ENCODE measurements at places on chromosomes 16 and 17. TPM values are rescaled to one million over a fixed set of nuclear protein-coding genes. Genes with fewer than 3 reads are reported as not detected.
A peak's percentile ranks its signal among the peaks of the same experiment; 100 is the strongest.

The KRTAP4-4 gene
- total RNA-seq: not detected

The SP6 gene
- not detected for total RNA-seq

The OTOA gene
- 0.17 TPM for total RNA-seq

The HNF1B gene
- total RNA-seq: not detected

The KIFC3 gene
- 1.6 TPM for total RNA-seq

The SGCA gene
- total RNA-seq: not detected

The RAMP2 gene
- not detected for total RNA-seq

The COG8 gene
- total RNA-seq: 66.1 TPM

The FSCN2 gene
- 1.0 TPM for total RNA-seq

The SHMT1 gene
- total RNA-seq: 14.6 TPM

The JPT1 gene
- 37.8 TPM for total RNA-seq

The AMDHD2 gene
- total RNA-seq: 121 TPM

The ACAP1 gene
- 516 TPM for total RNA-seq

GRCh38 chr16:78146807-78147206 lies 47.4 kb downstream of the WWOX start:
- H3K27me3 ChIP-seq: no peaks in the 10 kb centered on the region
- H3K4me1 ChIP-seq: no peaks in the 10 kb centered on the region
- no peak overlapping the region for H3K4me3 ChIP-seq
- H3K27ac ChIP-seq: no peak overlapping the region
- H3K36me3 ChIP-seq: no peaks in the 10 kb centered on the region

DNA sequence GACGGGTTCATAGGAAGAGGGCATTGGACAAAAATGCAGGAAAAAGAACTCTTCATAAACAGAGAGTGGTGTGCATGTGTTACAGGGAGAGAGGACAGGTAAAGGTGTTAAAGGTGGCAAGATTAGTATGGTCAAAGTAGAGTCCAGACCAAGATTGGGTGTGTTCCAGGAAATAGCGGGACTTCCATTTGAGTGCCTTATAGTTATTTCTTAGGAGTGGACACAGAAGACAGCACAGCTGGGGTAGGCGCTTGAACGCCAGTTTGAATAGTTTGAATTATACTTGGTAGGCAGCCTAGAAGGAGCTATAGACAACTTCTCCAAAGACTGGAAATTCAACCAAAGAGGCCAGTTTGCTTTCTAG lies 63.4 kb downstream of the MAP2K6 start:
- no peak for DNase-seq
- no peaks in the 10 kb centered on the region for H3K27me3 ChIP-seq
- H3K36me3 ChIP-seq: no peaks in the 10 kb centered on the region
- H3K27ac ChIP-seq: no peak overlapping the region

GRCh38 chr17:50662632-50663225 lies 28.0 kb downstream of the ABCC3 start:
- no peaks in the 10 kb centered on the region for H3K27me3 ChIP-seq
- H3K4me1 ChIP-seq: peaks cover 6% of the 10 kb centered on the region
- no peaks in the 10 kb centered on the region for H3K36me3 ChIP-seq
- no peak overlapping the region for H3K27ac ChIP-seq
- no peak overlapping the region for H3K4me3 ChIP-seq

GRCh38 chr17:39962642-39963220 lies at the start of gene GSDMA:
TSS of gene GSDMA (plus strand) at chr17:39963004. CDS start at chr17:39965688, 2,684 bp downstream.
- no peak within 1 kb of the TSS for H3K27ac ChIP-seq
- H3K4me1 ChIP-seq: peaks cover 32% of the 10 kb centered on the region
- no peak within 1 kb of the TSS for H3K4me3 ChIP-seq

GRCh38 chr17:49979748-49980479 lies 10.9 kb downstream of the DLX4 start:
- H3K4me1 ChIP-seq: no peaks in the 10 kb centered on the region
- H3K4me3 ChIP-seq: no peak overlapping the region
- DNase-seq: no peak
- H3K27ac ChIP-seq: no peak overlapping the region

GRCh38 chr17:10814075-10814474 lies 10.2 kb upstream of the TMEM238L start:
- H3K4me3 ChIP-seq: no peak overlapping the region
- H3K27ac ChIP-seq: no peak overlapping the region
- H3K36me3 ChIP-seq: no peaks in the 10 kb centered on the region
- H3K27me3 ChIP-seq: no peaks in the 10 kb centered on the region

GRCh38 chr16:89026121-89026612 lies 49.2 kb upstream of the CBFA2T3 start:
- H3K27ac ChIP-seq: no peak overlapping the region
- DNase-seq: peak; percentile 51
- H3K27me3 ChIP-seq: no peaks in the 10 kb centered on the region
- H3K36me3 ChIP-seq: no peaks in the 10 kb centered on the region

DNA sequence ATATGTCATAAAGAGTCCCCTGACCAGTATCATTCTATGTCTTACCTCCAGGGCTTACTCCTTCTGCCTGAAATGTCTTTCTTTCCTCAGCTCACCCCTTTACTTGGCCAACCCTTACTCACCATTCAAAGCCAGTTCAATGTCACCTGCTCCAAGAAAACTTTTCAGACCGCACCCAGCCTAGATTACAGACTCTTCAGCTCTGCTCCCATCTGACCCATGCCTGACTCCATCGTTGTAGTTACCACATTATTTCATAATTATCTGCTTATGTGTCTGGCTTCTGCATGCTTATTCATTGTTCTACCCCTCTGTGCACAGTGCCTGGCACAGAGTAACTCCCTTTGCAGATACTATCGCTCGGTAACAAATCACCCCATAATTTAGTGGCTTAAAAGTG lies 62.5 kb upstream of the TOB1 start:
- H3K27me3 ChIP-seq: no peaks in the 10 kb centered on the region
- no peaks in the 10 kb centered on the region for H3K36me3 ChIP-seq
- no peak overlapping the region for H3K27ac ChIP-seq
- no peak overlapping the region for H3K4me3 ChIP-seq
- no peak for DNase-seq

- DNase-seq: no peak
- H3K27ac ChIP-seq: no peak overlapping the region
- H3K27me3 ChIP-seq: no peaks in the 10 kb centered on the region
- peaks cover 5% of the 10 kb centered on the region for H3K36me3 ChIP-seq
Observed at GRCh38 chr16:10935226-10935915, 6.9 kb downstream of the DEXI start.

- H3K27me3 ChIP-seq: peaks cover 20% of the 10 kb centered on the region
- H3K27ac ChIP-seq: no peak overlapping the region
- H3K4me1 ChIP-seq: peaks cover 14% of the 10 kb centered on the region
- no peak overlapping the region for H3K4me3 ChIP-seq
- DNase-seq: no peak
Observed at GRCh38 chr17:1907216-1907631, 77.4 kb downstream of the RPA1 start.

GRCh38 chr16:30359871-30360170 lies 4.7 kb upstream of the CD2BP2 start:
- H3K27ac ChIP-seq: no peak overlapping the region
- H3K27me3 ChIP-seq: no peaks in the 10 kb centered on the region
- peaks cover 38% of the 10 kb centered on the region for H3K36me3 ChIP-seq
- H3K4me1 ChIP-seq: peaks cover 16% of the 10 kb centered on the region
- H3K4me3 ChIP-seq: no peak overlapping the region

GRCh38 chr17:28693869-28694268 lies 17.8 kb downstream of the PROCA1 start:
- no peaks in the 10 kb centered on the region for H3K27me3 ChIP-seq
- H3K4me1 ChIP-seq: no peaks in the 10 kb centered on the region
- no peak overlapping the region for H3K4me3 ChIP-seq
- peaks cover 77% of the 10 kb centered on the region for H3K36me3 ChIP-seq

GRCh38 chr16:80092681-80093080 lies 448.1 kb upstream of the DYNLRB2 start:
- no peaks in the 10 kb centered on the region for H3K4me1 ChIP-seq
- no peak for DNase-seq
- H3K27me3 ChIP-seq: no peaks in the 10 kb centered on the region
- no peak overlapping the region for H3K4me3 ChIP-seq

GRCh38 chr16:17964196-17964595 lies 372.3 kb downstream of the NPIPA8 start:
- H3K4me1 ChIP-seq: no peaks in the 10 kb centered on the region
- no peaks in the 10 kb centered on the region for H3K36me3 ChIP-seq
- DNase-seq: no peak
- H3K27ac ChIP-seq: no peak overlapping the region
- H3K4me3 ChIP-seq: no peak overlapping the region

DNA sequence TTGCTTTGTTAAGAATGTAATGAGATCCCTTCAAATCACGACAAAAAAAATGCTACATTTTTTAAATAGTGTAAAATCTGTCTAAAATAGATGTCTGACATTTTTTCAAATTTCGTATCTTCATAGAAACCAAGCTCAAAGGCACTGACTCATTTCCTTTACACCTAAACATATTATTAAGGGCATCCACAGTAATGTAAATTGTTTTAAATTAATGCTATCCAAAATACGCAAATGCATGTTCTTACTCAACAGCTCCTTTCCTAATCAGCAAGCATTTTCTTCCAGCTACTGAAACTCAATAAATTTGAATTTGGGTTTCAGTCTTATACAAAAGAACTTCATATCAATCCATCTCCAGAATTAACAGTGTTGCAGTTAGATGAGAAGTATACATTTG lies 4.3 kb downstream of the C16orf87 start:
- peaks cover 50% of the 10 kb centered on the region for H3K4me1 ChIP-seq
- no peaks in the 10 kb centered on the region for H3K36me3 ChIP-seq
- no peaks in the 10 kb centered on the region for H3K27me3 ChIP-seq
- no peak overlapping the region for H3K4me3 ChIP-seq

GRCh38 chr17:20922128-20922670 lies 120.6 kb downstream of the USP22 start:
- H3K4me1 ChIP-seq: no peaks in the 10 kb centered on the region
- no peaks in the 10 kb centered on the region for H3K36me3 ChIP-seq
- no peak for DNase-seq
- H3K4me3 ChIP-seq: no peak overlapping the region
- no peak overlapping the region for H3K27ac ChIP-seq

GRCh38 chr17:29331708-29332085 lies 37.7 kb upstream of the NUFIP2 start:
- no peak overlapping the region for H3K4me3 ChIP-seq
- H3K4me1 ChIP-seq: no peaks in the 10 kb centered on the region
- no peaks in the 10 kb centered on the region for H3K36me3 ChIP-seq
- H3K27ac ChIP-seq: no peak overlapping the region
- no peaks in the 10 kb centered on the region for H3K27me3 ChIP-seq

DNA sequence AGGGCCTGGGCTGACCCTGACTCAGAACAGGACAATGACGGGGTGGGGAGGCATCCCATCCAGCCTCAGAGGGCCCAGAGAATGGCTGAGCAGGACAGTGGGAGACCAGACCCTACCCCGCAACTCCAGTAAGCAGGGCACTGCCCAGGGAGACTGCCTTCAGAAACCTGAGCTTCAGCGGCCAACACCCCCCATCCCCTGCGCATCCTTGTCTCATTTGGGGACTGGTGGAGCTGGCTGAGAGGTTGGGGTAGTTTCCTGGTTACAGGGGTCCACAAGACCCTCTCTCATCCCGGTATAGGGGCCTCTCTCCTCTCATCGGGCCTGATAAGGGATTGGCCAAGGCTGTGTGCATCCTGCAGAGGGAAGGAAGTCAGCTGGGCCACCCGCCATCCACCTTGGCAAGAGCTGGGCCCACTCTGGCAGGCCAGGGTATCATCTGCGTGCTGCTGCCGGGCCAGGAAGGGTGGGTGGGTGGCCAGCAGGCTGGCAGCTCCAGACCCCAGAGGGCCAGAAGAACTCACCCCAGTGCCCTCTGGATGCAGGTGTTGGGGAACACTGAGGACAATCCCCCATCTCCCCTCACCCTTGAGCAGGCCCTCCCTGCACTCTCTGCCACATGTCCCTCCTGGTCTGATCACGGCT lies 229.1 kb downstream of the KATNIP start:
- no peaks in the 10 kb centered on the region for H3K27me3 ChIP-seq
- no peaks in the 10 kb centered on the region for H3K4me1 ChIP-seq
- no peak overlapping the region for H3K27ac ChIP-seq
- DNase-seq: no peak
- H3K4me3 ChIP-seq: no peak overlapping the region

DNA sequence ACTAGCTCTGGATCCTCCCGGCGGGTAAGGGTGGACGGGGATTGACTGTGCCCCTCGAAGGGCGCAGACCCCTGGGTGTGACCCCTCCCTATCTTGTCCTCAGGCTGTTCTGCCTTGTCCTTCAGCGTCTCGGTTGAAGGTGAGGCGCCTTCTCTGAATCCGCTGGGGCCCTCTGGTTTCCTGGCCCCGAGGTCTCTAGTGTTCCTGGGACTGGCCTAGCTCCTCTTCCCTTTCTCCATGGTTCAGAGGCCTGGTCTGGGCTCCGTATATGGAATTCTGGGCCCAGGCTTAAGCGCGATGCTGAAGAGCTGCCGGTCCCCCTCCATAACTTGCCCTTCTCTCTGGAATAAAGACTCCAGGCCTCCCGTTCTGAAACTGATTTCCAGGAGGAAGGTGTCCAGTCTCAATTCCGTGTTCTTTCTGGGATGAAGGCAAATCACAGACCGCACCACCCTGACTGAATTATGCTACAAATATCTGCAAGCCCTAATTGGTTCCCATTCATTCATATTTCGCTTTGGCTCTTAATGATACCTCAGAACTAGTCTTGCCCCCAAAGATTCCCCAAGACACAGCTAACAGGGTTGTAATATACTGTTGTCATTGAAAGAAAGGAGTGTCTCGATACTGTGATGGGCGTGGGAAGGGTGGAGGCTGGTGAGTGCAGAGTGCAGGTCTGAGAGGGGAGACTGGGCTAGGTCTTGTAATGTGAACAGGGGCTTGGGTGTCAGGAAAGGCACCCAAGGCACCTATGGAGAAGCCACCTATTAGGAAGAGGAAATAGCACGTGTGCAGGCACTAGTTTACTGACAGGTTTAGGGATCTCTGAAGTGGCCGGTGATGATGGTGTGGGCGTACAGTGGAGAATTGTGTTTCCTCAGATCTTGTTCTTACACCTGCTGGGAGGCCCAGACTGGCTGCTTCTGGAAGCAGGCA lies 851 bp downstream of the EDC4 start:
- peak overlapping the region; percentile 88 for H3K4me3 ChIP-seq
- DNase-seq: peak; percentile 13
- peaks cover 36% of the 10 kb centered on the region for H3K4me1 ChIP-seq
- no peaks in the 10 kb centered on the region for H3K27me3 ChIP-seq

DNA sequence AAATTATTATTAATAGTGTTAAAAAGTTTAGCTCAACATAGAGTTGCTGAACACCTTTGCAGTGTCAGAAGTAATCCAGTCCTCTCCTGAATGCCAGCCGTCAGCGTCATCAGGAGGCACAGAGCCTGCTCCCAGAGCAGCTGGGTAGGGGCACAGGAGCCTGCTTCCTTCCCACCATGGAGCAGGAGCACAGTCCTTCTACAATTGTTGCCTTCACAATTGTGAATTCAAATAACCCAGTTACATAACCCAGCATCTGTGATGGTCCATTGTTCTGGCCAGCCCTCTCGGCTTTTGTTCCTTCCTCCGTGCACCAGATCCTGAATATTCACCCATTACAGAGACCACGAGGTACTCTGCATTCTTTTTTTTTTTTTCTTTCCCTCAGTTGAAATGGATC lies 393.9 kb upstream of the MAF start:
- H3K27ac ChIP-seq: no peak overlapping the region
- H3K27me3 ChIP-seq: no peaks in the 10 kb centered on the region
- DNase-seq: no peak

GRCh38 chr17:50110591-50111349 lies 15.6 kb downstream of the PDK2 start:
- H3K4me1 ChIP-seq: no peaks in the 10 kb centered on the region
- H3K36me3 ChIP-seq: peaks cover 23% of the 10 kb centered on the region
- H3K27me3 ChIP-seq: no peaks in the 10 kb centered on the region
- DNase-seq: no peak
- no peak overlapping the region for H3K27ac ChIP-seq

All from CD4-positive, alpha-beta memory T cell (primary cell).